MV-4-11 (cell line): ENCODE measurements at places on chromosomes 13 and 19.

GRCh38 chr13:50970956-50971355 lies 61.4 kb downstream of the RNASEH2B start:
- peak; percentile 80 for DNase-seq

DNA sequence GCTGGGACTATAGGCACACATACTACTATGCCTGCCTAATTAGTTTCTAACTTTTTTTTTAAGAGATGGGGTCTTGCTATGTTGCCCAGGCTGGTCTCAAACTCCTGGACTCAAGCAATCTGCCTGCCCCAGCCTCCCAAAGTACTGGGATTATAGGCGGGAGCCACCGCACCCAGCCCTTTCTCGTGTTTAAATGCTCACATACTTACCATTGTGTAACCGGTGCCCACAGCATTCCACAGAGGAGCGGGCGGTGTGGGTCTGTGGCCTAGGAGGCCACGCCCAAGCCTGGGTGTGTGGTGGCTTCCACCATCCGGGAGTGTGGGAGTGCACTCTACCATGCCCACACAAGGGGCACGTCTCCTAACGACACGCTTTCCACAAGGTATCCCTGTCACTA lies 7.7 kb downstream of the LMNB2 start:
- no peak for DNase-seq

DNA sequence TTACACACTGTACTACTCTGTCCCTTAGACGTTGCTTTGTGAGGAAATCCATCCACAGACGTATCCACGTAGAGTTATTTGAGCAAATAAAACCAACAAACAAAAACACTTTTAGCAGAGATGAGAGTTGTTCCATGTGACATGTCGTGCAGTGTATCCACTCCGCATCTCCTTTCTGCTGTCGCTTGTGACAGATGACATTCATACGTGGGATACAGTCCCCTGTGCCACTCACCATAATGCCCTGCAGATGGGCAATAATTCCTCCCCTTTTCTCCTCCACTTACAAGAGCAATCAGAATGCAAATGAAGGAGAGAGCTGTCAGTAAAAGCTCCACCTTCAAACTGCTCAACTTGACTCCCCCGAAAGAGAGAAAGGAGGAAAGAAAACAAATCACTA lies 26.0 kb downstream of the IRS2 start:
- DNase-seq: no peak

DNA sequence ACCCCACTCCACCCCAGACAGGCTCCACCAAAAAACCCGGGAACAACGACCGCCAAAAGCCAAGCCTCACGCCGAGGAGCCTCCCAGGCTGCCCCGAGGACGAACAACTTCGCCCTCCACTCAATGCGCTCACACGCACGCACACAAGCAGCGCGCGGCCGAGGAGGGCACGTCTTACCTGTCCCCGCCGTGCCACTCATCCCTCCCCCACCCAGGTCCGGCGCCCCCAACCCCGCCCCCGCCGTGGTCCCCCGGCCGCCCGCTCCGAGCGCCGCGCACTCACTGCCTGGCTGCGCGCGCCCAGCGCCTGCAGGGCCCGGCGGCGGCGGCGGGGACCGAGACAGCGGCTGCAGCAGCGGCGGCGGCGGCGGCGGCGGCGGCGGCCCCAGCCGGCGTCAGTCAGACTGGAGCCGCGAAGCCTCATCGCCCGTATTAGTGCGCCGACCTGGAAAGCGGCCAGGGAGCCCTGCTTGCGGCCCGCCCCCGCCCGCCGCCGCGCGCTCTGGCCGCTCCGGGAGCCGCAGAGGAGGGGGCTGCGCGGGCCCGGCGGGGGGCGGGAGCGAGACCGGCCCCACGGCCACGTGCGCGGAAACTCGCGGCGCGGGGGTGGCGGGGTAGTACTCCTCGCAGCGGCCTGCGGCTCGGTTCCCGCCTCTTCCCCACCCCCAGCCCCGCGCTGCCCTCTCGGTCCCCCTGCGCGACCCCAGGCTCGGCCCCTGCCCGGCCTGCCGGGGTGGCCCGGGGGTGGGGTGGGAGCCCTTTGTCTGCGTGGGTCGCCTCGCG lies at the start of gene SMAD9:
Gene SMAD9 (minus strand): TSS at position 406 of the 783 bp plus-strand sequence. CDS start 40,549 bp downstream, outside the sequence.
- DNase-seq: no peak

DNA sequence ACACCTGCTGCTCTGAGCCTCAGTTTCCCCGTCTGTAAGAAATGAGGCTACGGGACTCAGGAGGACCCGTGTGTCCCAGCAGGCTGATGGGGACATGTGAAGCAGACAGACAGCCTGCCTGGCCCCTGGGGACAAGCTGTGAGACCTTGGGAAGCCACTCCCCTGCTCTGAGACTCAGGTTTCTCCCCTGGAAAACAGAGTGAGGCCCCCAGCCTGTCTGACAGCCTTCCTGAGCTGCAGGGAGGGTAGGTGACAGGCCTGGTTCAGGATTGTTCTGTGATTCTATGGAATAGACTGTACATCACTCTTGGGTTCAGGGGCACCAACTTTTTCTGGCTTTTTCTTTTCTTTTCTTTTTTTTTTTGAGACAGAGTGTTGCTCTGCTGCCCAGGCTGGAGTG lies 2.9 kb upstream of the NTF4 start:
- no peak for DNase-seq

GRCh38 chr19:7196763-7197118 lies 97.5 kb downstream of the INSR start:
- no peak for DNase-seq

DNA sequence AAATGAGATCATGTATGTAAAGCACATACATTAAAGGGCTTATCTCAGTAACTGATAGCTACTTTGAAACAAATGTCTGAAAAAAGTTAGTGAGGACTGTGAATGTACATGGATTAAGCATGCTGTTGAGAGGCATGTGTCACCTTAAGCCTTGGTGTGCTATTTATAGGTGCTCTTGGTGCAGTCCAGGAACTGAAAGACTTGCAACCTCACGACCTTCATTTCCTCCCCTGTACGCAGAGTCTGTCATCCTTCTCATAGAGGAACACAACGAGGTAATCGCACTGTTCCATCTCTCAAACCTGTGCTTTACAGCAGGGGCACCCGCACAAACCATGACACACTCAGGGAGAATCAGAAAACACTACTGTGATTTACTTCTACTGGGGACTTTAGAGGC lies 65.6 kb downstream of the UFM1 start:
- DNase-seq: peak; percentile 14

DNA sequence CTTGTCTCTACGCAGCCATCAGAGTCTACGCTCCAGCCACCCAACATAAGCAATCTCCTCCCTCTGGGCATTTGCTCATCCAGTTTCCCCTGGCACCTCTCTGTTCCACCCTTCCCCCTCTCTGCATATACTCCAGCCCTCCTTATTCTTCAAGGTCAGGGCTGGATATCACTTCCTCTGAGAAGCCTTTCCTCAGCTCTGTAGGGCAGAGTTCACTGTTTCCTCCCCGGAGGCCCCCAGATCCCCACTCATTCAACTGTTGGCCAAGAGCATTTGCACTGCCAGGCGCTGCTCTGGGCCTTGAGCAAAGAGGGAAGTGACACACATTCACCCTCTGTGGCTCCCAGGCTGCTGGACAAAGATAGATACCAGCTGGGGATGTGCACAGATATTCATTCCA lies 3.3 kb downstream of the FCGRT start:
- DNase-seq: peak; percentile 100

DNA sequence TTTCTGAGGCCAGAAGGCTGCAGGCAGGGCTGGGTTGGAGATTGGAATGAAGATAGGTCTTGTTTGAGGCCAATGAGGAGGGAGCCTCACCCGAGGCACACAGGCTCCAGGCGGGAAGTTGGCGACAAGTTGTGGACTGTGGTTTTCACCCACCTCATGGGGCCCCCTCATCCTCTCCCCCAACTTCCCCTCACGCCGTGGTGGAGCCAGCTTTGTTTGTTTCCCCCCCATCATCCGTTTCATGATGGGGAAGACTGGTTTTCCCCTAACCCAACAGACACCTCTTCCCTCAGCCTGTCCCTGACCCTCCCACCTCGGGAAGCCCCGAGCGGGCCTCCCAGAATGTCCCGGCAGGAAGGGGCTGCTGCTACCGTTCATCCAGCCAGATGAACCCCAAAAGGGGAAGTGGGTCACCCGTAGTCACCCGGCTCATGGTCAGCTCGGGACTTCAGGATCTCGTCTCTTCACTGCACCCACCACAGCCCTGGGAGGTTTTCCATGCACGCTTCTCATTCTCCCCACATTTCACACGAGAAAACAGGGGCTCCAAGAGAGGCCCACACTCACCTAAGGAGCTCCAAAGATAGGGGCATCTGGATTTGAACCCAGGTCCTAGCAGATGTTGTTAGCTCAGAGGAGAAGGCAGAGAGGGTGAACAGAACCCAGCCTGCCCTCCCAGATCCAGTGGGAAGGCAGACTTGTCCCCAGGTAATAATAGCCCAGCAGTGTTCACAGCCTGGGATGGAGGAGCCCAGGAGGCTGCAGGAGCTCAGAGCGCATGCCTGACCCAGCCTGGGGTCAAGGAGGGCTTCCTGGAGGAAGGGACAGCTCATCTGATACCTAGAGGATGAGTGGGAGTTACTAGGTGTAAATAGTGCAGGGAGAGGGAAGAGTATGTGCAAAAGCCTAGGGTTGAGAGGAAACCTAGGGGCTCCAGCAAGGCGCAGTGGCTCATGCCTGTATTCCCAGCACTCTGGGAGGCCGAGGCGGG lies 23.5 kb downstream of the CEACAM16 start:
- peak; percentile 90 for DNase-seq

DNA sequence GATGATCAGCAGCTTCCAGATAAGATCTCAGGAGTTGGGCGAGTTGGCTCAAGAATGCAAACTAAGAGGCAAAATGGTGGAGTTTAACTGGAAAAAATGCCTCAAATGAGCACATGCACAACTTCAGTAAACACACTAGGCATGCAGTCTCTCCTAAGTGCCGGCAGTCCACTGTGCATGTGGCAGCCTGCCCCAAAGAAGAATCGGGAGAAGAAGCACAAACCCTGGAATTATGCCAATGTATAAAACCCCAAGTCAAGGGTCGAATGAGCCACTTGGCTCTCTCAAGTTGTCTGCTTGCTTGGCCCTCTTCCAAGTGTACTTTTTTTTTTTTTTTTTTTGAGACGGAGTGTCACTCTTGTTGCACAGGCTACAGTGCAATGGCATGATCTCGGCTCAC lies 53.3 kb upstream of the SLITRK1 start:
- DNase-seq: no peak

DNA sequence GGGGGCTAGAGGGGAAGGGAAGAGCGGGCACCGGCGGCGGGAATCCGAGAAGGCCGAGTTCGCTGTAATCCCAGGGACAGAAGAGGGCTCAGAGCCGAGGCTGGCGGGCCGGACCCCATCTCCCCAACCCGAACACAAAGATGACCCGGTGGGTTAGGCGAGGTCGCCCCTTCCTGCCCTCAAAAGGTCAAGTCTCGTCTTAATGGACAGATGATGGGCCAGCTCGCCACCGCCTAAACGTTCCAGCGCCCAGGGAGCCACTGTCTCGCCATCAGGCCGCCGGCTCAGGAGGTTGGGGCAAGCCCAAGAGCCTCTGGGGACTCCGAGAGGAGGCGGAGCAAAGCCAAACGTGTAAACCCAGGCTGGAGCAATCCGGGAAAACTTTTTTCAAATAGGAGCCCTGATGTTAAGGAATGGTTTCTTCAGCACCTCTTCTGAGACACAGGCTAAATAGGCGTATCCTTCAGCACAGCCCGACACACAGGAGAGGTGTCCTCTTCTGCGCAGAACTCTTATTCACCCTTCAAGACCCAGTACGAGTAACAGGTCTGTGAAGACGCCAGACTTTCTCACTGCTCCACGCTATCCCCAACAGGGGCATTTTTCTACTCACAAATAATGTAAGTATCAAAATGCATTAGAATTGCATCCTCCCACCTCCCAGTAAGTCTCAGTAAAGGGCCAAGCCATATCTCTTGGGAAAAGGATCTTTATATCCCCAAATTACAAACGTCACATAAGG lies 6.3 kb upstream of the POU4F1 start:
- DNase-seq: no peak

DNA sequence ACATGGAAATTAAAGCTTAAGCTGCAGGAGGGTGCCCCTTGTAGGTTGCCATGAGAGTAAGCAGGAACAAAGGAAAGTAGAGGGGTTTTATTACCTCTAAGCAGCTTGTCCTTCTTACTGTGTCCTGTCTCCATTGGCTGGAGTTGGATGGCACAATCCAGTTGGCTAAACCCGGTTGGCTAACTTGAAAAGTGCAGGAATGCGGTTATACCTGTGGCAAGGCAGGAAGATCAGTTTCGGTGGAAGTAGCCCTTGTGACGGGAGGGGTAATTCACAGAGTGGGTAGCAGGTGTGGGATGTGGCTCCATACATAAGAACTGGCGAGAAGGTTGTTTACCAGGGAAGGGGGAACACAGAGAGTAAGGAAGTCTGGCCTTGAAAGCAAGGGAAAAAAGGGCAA lies 3.2 kb downstream of the ZNF726 start:
- no peak for DNase-seq

DNA sequence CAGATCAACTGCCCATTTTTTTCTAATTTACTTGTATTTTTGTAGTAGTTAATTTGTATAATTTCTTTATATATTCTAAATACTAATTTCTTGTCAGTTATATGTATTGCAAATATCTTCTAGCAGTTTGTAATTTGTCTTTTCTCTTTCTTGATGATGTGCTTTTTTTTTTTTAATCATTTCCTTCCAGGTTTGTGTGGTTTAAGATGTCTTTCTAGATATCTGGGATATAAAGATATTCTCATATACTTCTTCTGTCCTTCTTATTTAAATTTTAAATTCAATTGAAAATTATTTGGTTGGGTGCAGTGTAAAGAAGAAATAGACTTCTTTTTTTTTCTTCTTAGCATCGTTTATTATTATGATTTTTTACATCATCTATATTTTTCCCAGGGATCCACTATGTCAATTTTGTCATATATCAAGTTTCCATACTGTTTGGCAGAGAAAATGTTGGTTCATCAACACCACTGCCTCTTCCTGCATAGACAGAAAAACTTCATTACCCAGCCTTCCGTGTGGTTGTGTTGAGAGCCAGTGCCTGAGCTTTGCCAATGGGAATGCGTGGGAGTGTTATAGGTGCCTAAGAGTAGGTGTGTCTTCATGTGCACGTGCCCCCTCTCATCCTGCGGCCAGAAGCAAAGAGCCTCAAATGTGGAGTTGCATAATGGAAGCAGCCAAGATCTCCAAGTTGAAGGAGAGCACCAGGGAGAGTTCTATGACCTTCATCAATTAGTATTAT lies 15.8 kb downstream of the CPB2 start:
- no peak for DNase-seq

- peak; percentile 9 for DNase-seq
These were observed 51.5 kb downstream of the SKA3 start for GRCh38 chr13:21124852-21125251.
